ENCODE measurements at places on chromosomes 1 and 21. TPM values are rescaled to one million over a fixed set of nuclear protein-coding genes. Genes with fewer than 3 reads are reported as not detected.
A peak's percentile ranks its signal among the peaks of the same experiment; 100 is the strongest.

The FCRL1 gene
- total RNA-seq: 0.98 TPM

The SLAMF7 gene
- total RNA-seq: 0.78 TPM

The FAM3B gene
- not detected for total RNA-seq

The C1orf226 gene
- not detected for total RNA-seq

The MAP3K21 gene
- 0.95 TPM for total RNA-seq

The AIM2 gene
- 0.74 TPM for total RNA-seq

The OR2L13 gene
- not detected for total RNA-seq

The GCSAML gene
- not detected for total RNA-seq

The MARK1 gene
- not detected for total RNA-seq

The TAS1R1 gene
- not detected for total RNA-seq

The LCE3E gene
- total RNA-seq: not detected

- no peak for DNase-seq
Observed at GRCh38 chr1:180267211-180267561, 37.1 kb downstream of the LHX4 start.

DNA sequence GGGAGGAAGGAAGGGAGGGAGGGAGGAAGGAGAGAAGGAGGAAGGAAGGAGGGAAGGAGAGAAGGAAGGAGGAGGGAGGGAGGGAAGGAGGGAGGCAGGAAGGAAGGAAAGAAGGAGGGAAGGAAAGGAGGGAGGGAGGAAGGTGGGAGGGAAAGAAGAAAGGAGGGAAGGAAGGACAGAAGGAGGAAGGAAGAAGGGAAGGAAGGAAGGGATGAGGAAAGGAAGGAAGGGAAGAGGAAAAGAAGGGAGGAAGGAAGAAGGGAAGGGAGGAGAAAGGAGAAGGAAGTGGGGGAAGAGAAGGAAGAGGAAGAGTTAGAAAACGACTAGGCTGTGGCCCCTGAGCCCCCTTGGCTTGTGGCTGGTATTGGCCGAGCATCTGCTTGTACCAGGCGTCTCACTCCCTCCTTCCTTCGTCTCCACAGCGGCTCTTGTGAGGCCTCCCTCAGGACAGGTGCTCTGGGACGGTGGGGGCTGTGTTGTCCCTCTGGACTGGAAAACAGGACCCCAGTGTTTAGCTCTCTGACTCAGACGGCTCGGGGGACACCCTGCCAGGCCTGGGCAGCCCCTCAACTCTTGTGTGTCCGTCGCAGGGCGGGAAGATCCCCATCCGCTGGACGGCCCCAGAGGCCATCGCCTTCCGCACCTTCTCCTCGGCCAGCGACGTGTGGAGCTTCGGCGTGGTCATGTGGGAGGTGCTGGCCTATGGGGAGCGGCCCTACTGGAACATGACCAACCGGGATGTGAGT lies 36.2 kb upstream of the C1QA start:
- no peak for DNase-seq

GRCh38 chr1:203509135-203509534 lies 15.2 kb downstream of the OPTC start:
- no peak for DNase-seq

- no peak for DNase-seq
Observed at GRCh38 chr21:25107708-25108107, 499.6 kb downstream of the MRPL39 start.

DNA sequence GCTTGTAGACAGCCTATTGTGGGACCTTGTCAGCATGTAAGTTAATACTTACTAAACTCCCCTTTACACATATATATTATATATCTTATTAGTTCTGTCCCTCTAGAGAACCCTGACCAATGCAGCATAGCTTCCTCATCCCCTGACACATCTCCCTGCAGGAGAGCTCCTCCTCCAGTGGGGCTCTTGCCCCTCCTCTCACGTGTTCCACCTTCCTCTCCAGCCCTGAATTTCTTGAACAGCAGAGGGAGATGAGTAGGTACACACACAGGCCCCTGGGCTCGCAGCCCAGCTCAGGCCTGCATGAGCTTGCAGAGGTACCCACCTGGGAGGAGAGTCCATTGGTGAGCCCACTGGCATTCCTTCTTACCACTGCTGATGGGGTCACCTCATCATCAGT lies 27.3 kb upstream of the GOLT1A start:
- no peak for DNase-seq

- peak; percentile 21 for DNase-seq
Observed at GRCh38 chr1:154863315-154864174, 6.5 kb downstream of the KCNN3 start.

GRCh38 chr21:25115021-25115420 lies 492.3 kb downstream of the MRPL39 start:
- no peak for DNase-seq

DNA sequence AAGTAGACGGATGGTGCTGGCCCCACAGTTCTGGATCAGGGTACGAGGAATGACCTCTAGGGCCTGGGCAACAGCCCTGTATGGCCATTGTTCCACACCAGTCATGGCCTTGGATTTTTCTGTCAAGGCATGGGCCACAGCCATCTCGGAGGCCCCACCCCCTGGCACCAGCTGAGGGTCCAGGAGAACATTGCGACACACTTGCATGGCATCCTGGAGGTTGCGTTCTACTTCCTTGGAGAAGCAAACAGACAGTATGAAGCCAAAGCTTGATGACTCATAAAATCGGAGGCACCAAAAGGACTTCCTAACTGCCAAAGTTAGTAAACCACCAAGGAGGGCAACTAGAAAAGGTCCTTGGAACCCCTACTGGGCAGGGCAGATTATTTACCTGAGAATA lies 11.9 kb upstream of the VHLL start:
- no peak for DNase-seq

GRCh38 chr21:42906233-42906632 lies 13.1 kb downstream of the NDUFV3 start:
- DNase-seq: no peak

DNA sequence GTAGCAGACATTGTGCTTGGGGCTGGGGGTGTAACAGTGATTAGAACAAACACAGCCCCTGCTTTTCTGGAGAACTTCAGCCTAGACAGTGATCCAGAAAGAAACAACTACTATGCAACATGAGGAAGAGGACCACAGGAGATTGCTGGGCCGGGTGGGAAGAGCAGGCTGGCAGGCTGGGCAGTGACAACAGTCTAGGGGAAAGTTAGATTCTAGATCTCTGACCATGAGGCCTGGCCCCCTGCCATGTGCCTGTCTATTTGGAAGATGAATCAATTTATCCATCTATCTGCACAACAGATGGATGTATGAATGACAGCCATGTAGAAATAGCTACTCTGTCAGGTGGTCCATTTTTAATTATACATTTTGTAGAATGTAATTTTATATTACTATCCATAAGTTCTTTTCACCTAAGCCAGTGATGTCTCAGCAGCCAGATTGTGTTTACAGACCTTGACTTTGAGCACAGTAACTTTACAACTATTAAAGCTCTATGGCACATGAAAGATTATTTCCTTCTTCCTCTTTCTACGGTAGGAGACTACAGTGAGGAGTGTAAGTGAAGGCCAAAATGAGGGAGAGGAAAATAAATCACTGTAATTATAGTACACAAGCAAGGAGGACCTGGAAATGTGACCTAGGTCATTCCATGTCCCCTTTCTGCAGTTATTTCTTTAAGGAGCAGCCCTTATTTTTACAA lies 15.5 kb downstream of the CLIC6 start:
- no peak for DNase-seq

DNA sequence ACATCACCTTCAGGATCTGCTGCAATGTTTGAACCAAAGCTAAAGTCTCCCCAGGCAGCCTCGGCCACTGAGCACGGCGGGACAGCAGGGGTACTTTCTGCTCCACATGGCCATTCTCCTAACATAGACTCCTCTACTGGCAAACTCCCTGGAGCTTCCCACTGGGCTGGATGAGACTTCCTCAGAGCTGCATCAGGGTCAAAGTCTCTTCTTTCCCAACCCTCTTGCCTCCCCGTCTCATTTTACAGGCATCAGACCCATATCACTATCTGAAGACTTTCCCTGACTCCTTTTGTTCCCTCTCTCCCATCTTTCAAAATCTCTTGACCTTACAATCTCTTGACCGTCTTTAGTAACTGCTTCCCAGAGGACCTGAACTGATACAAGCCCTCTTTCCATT lies 42.2 kb upstream of the KIRREL1 start:
- DNase-seq: no peak

DNA sequence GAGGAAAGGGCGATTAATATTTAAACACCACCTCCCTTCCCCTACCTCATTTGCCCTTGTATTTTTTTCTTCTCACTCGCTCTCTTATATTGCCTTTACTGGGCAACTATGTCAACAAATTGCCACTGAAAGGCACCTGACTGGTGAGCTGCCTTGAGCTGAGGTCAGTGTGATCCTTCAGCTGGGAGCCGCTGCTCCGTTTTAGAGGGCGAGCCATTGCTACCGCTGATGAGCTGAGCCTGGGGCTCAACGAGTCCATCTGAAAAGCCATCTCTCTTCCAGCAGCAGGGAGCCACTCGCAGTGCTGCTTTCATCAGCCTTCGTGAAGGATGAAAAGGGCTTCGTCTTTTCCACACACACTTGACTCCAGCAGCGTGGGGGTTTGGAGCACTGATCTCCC lies 108.0 kb upstream of the KIF26B start:
- no peak for DNase-seq

DNA sequence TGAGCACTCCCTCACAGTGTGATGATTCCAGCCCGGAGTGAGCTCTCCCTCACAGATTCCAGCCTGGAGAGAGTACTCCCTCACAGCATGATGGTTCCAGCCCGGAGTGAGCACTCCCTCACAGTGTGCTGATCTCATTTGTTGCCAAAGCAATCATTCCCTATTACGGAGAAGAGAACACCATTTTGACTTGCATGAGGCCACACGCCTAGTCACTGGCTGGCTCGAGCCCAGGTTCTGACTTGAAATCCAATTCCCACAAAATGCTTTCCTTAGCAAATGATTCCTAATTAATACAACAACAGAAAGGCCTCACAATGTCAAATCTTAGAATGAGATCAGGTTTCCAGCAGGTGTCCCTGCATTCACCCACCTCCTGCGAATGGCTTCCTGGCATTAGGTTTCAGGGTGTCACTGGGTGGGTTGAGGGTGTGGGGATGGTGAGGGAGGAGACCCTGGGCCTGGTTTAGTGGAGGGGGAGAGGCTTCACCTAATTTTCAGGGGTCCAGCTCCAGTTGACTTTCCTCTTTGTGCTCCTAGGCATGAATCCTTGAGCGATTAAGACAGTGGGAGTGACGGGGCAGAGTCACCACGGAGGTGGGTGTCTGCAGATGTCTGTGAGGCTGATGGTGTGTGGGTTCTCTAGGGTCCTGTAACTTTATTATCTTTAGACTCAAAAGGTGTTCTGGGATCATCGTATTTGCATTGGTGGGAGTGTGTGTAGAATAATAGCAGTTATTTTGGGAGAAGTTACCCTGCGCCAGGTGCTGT lies 158.5 kb downstream of the KCNJ6 start:
- DNase-seq: no peak

DNA sequence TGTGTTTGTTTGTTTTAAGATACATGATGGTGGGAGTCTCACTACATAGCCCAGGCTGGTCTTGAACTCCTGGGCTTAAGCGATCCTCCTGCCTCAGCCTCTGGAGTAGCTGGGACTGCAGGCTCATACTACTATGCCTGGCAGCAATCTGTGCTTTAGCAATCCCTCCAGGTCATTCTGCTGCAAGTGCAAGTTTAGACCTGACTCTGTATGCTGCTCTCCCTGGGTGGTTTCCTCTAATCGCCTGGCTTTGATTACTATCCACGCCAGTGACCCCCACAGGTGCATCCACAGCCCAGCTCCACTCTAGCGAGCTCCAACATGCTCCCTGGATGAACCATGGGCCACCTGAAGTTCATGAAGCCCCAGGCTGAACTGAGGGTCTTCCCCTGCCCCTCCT lies 15.5 kb upstream of the PABPC4 start:
- DNase-seq: no peak

GRCh38 chr1:30043731-30044408 lies 679.5 kb downstream of the MATN1 start:
- no peak for DNase-seq

GRCh38 chr1:78549331-78549730 lies 58.6 kb downstream of the PTGFR start:
- no peak for DNase-seq

- DNase-seq: no peak
Observed at GRCh38 chr1:241825581-241825980, 22.4 kb upstream of the EXO1 start.

DNA sequence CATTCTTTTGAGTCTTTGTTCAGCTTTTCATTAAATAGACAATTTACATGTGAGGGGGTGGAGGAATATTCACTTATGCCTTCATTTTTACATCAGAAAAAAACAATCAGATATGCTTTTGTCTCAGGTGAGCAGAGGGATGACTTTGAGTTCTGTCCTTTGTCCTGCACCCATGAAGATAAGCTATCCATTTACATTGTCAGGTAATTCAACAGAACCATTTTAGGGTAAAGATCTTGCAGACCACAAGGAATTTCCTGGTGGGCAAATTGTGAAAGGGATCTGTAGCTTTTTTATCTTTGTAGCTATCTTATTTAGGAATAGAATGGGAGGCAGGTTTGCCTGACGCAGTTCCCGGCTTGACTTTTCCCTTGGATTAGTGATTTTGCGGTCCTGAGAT lies 242.7 kb upstream of the IRF2BP2 start:
- DNase-seq: no peak

DNA sequence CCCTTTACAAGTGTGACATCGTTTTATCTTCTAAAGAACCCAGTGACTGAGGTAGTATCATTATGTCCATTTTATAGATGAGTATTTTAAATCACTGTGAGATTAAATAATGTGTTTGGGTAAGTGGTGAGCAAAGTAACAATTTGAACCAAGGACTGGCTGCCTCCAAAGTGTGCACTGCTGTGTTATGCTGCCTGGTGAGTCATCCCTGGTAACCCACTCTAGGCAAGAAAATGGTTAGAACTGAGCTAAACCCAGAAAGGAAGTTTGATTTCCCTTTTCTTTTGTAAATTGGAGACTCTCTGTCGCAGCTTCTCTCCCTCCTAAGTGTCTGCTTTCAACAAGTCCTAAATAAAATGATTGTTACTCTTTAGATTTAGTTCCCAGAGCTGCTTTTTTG lies 342.8 kb upstream of the KAZN start:
- no peak for DNase-seq

GRCh38 chr1:112715264-112716053 lies at the start of gene PPM1J:
Gene PPM1J, minus strand, starts transcription at chr1:112715332. Its CDS starts 31 bp downstream, at chr1:112715301.
- peak; percentile 99 for DNase-seq

DNA sequence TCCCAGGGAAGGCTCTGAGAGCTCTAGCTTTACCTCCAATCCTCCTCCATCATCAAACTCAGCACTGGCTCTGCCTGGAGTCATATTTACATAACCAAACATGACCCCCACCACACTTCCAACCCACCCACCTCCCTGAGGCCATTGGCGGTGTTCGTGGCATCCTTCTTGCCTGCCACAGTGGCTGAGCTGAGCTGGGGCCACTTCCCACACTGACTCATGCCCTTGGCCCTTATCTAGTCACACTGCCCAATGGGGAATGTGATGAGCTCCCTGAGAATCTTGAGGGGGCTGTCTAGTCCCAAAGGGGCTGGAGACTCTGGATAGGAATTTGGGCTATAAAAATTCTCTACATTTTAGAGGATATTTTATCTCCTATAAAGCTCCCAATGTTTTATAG lies 230.9 kb upstream of the IRF2BP2 start:
- no peak for DNase-seq
